ENCODE measurements at places on chromosomes 2 and 18.

DNA sequence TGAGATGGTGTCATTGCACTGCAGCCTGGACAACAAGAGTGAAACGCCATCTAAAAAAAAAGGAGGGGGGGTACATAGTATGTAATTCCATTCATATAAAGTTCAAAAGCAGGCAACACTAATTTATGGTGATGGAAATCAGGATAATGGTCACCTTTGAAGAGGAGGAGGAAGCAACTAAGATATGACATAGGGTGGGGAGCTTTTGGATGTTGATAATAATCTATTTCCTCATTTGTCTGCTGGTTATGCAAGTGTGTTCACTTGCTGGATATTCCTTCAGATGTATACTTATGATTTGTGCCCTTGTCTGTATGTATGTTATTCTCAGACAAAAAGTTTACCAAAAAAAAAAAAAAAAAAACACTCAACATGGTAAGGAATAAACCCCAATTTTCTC is 28.6 kb upstream of the ATIC start:
- no peak for DNase-seq

- DNase-seq, result no peak
These were observed 162.8 kb downstream of the VAPA start for GRCh38 chr18:10076502-10077030.

DNA sequence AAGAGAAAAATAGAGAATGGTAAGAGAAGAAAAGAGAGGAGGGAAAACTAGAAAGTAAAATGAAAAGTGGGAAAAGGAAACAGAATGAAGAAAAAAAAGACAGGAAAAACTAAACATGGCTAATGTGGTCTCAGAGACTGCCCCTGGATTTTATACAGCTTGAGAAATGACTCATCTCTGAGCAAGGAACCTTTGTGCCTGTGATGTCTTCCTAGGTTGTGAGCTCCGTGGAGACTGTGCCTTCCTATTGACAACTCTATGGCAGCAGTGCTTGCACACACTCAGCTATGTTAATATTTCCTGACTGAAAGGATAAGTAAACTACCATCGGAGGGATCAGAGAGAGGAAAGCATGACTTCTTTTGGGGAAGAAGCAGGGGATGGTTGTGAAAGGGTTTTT is 203.8 kb downstream of the RDH14 start:
- no peak for DNase-seq

- DNase-seq, result no peak
These were observed 8.5 kb downstream of the SPEG start for GRCh38 chr2:219443016-219443696.

- no peak for DNase-seq
These were observed 62.6 kb downstream of the PTPN2 start for GRCh38 chr18:12821408-12821807.

- DNase-seq, result no peak
These were observed 157.4 kb downstream of the TAF4B start for GRCh38 chr18:26383454-26384270.
